ENCODE measurements at places on chromosomes 2 and 18.

GRCh38 chr2:9657083-9657482 lies 26.3 kb upstream of the YWHAQ start:
- no peak for DNase-seq

DNA sequence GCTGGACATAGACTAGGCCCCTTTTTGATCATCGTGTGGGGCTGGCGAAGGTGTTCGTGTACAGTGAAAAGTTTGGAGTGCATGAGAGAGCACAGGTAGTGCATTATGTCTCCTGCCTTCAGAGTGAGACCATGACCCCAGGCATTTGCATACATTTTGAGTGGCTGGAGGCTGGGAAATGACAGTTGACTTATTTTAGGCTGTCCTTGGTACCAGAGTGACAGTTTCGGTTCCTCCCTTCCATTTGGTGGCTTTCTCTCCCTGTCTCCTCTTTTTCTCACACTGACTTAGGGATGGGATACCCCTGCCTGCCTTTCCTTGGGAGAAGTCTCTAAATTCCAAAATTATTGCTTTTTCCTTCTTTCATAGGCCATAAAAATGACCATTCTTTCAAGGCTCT lies 20.1 kb downstream of the SERPINB12 start:
- no peak for DNase-seq

GRCh38 chr2:162925595-162925994 lies 87.0 kb upstream of the KCNH7 start:
- no peak for DNase-seq

GRCh38 chr18:46291149-46291548 lies 187.0 kb downstream of the HAUS1 start:
- DNase-seq, result no peak

DNA sequence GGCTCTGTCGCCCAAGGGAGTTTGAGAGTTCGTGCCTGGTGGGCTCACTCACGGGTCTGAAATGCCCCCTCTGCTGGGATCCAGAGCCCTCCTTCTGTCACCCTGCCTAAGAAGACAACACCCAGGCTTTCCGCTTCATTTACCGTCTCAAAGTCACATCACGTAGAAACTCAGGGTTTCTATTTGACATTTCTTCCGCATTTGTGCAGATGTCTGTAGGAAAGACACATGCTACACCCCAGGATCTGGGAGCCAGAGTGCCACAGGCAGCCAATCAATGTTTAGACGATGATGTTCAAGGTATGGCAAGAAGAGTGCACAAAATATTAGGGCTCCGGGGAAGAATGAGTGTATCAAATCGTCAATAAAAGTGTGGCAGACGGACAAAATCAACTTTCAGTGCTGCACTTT lies 24.4 kb upstream of the ACKR3 start:
- no peak for DNase-seq

- no peak for DNase-seq
Observed at GRCh38 chr2:188193230-188193629, 98.4 kb upstream of the GULP1 start.

GRCh38 chr2:179853108-179853507 lies 8.3 kb downstream of the ZNF385B start:
- no peak for DNase-seq

DNA sequence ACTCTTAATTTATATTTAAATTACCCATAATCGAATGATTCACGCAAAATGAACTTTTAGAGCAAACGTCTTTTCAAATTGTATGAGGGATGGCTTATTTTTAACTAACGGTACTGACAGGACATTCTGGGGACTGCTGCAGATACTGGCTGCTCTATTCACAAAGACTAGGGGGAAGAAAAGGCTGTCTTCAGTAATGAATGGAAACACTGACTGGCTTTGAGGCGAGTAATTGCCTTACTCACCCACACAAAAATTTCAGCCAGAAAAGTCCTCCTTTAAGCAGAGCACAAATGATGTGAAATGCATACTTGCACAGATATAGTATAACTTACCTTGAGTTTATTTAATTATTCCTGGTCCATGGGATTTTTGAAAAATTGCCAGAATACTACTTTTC lies 852.6 kb downstream of the DPP10 start:
- DNase-seq, result no peak

DNA sequence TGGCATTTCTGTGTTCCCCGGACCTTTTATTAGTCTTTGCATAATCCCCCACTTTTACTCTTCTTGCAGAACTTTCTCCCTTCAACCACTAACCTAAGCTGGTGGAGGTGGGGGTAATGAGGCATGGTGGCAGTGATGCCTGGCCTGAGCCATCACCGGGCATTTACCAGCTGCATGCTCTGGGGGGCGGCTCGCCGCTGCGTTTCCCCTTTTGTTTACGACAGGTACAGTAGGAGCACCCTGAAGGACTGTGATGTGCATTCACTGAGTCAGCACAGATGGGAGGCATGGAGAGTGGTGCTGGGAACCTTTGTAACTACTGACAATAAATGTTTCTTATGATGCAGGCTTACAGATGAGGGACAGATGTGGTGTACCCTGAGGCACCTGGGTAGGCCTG lies 46.9 kb downstream of the PLEKHB2 start:
- DNase-seq, result no peak

DNA sequence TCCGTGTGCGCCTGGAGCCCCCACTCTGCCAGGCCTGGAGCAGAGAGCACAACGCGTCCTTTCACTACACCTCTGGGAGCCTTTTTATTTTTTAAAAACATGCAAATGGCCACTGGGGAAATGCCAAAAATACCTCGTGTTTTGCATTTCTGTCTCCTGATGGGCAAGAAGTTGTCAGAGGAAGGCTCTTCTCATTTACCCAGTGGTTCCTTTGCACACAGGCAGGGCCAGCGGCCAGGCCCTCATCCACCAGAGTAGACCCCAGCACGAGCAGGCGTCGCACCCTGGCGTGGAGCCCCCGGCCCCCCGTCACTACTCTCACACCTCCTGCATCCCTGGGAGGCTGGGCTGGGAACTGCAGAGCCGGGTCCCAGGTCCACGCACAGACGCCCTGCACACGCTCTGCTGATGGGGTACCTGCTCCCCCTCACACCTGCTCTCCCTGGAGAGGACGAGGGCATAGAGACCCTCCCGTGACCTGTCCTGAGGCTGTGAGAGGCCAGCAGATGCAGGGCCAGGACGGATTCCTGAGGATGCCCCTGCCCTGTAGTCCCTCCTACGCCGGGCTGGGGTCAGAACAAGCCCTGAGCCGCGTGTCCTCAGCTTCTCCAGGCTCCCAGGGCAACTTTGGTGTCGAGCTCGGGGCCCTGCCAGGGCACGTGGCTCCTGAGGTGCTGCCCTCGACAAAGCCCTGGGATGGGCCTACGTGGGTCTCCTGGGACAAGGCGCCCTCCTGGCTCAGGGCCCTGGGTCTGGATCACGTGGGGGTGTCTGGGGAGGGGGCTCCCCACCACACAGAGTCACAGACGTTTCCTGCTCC lies 65.0 kb downstream of the NFATC1 start:
- no peak for DNase-seq

DNA sequence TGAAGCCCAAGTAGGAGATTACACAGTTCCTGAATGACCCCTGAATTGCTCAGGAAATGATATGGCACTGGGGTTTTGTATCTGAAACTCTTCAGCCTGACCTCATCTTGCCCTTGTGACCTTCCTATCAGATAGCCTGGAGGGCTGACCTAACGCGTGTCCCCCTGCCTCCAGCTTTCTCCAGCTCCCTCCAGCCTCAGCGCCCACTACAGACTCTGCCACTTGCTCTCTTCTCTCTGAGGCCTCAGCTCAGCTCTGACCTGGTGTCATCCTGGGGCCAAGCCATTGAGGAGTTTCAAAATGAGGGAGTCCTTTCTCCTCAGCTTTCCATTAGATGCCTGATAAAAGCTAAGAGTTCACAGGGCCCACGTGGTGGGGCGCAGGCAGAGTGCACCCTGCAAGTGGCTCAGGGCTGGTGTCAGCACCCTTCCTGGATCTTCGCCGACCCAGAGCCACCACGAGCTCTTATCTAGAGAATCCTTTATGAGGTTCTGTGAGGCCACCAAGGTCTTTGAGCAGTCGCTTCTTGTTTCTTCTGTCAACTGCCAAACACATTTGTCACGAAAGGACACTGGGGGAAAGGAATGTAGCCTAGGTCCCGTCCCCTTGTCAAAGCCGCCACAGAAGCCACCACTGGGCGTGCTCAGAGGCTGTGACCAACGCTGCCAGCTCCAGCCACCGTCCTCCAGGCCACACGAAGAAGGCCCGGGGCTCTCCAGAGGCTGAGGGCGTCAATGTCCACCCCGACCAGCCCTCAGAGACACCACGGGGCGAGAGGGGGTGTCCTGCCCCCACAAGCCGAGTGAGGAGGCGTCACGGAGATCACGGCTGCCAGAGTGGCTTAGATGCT lies 131.3 kb upstream of the GPC1 start:
- no peak for DNase-seq

DNA sequence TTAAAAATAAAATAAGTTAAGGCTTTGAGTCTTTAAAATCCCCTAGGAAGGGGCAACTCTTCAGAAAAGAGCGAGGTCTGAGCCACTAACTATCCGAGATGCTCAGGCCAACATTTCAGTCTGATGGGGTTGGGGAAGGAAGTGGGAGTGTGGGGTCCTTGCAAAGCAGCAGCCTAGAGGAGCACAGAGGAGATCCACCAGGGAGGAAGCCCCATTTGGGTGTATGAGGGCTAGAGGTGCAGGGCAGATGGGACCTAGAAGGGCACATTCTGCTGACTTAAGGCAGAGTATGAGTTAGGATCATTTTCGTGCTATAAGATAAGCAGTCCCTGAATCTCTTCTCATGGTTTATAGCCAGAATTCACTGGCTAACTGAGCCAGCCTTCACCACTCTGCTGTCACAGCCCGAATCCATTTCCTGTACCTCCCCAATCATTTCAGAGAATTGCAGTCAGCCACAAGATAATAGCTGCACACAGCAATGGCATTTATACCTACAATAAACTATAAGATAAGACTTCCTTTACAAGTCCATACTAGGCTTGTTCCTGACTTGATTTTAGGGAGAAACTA lies 37.0 kb downstream of the MRPL30 start:
- no peak for DNase-seq

DNA sequence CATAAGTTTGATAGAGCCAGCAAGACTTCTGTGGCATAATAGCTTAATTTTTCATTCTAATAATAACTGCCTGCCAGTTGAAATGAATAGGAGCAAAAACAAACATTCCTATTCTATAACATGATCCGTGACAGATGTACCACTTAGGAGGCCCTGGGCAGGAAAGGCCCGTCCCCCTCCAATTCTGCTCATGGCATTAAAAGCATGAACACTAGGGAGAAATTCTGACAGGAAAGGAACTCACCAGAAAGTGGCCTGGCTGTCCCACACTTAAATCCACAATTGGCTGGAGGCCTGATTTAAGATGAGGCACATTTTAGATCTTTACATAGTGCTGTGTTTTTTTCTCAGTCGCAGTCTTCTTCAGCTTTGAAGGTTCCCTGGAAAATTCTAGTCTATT lies 261.9 kb upstream of the ETAA1 start:
- DNase-seq, result no peak

GRCh38 chr18:8260319-8260718 lies 348.9 kb upstream of the RAB12 start:
- DNase-seq, result no peak

GRCh38 chr2:154240316-154240715 lies 368.6 kb downstream of the GALNT13 start:
- no peak for DNase-seq

DNA sequence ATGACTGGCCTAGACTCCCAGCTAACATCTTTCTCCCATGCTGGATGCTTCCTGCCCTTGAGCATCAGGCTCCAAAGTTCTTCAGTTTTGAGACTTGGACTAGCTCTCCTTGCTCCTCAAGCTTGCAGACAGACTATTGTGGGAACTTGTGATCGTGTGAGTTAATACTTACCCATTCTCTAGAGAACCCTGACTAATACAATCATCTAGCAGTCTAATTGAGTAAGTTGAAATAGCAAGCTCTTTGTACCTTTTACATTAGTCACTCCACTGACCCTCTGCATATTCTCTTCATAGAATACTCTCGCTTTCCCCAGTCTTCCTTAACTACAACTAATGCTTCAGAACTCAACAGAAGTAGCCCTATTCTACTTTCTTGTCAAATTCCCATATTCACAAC lies 434.6 kb upstream of the NXPH2 start:
- DNase-seq, result no peak

DNA sequence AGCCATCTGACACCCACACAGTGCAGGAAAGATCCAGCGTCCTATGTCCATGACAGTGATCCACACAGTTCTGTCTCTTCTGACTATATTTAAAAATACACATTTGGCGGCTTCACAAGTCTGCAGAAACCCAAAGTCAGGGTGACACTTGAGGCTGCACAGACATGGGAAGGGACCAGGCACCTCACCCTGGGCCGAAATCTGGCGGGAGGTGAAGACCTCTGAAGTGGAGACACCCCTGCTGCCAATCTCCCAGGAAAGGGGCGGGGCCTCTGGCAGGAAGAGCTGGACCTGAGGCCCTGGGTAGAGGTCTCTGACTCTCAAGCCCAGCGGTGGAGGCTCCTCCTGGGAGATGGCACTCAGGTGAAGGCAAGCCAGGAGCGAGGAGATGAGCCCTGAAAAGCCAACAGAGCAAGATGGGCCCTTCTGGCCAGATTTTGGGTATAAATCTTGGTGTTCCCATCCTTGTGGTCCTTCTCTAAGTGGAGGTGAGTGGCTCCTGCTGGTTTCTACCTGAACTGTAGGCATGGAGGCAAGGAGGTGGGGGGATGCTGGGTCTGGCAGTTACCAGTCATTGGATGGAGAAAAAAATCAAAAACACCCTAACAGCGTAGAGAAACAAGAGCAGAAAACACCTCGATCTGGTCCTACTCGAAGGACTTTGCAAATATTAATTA lies 248.4 kb downstream of the HDAC4 start:
- no peak for DNase-seq

DNA sequence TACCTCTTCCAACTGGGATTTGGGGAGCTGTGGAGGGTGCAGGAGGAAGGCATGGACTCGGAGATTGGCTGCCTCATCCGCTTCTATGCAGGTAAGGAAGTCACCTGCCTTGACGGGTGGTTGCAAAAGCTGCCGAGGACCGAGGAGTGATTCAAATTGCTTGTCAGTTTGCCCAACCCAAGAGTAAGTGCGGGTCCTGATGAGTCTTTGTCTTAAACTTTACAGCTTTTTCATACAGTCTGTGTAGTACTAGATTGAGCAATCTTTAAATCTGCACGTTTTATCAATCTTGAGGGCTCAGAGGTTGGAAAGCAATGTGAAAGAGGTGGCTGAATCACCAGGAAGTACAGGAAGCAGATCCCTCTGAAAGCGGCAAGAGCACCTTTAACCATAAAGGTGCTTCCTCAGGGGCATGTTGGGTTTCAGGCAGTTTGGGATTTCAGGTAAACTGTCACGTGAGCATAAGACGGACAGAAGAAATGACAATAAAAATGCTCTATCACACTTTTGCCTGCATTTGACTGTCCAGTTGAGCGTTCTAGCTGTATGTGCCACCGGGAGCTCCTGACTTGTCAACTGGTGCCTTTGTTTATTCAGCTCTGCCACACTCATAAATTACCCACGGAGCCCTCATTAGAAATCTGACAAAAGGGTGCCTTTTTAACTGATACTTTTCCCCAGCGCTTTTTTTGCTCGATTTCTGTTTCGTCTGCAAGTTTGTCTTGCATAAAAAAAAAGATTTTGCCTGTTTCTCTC lies 2.0 kb downstream of the PHLPP1 start:
- DNase-seq, result no peak

DNA sequence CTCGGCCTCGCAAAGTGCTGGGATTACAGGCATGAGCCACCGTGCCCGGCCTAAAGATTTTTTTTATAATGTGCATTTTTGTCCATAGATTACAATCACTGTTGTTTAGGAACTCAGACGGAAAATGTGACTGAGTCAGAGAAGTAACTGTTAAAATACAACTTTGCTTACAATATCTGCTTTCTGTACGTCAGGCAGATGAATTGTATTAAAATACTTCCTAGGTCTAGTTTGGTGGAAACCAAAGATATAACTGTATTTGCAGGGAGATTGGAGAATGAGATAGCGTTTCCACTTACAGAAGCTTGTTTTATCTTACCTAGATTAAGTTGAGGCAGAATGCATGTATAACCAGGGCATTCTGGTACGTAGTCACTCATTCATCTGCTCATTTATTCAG lies 36.7 kb downstream of the ASAP2 start:
- no peak for DNase-seq

Data from stimulated activated CD8-positive, alpha-beta memory T cell treated with anti-CD3 and anti-CD28 coated beads, Interleukin-4, amount 100 ng/mL, for 1 hour (primary cell).